ENCODE measurements at places on chromosomes 1 and 21.

GRCh38 chr21:41048623-41049022 is 119.3 kb upstream of the BACE2 start:
- H3K4me1 ChIP-seq = no peaks in the 10 kb centered on the region
- no peaks in the 10 kb centered on the region for H3K36me3 ChIP-seq
- no peak for DNase-seq
- H3K27me3 ChIP-seq = peaks cover 2% of the 10 kb centered on the region

- no peak overlapping the region for H3K4me3 ChIP-seq
- H3K4me1 ChIP-seq = peaks cover 50% of the 10 kb centered on the region
- peaks cover 4% of the 10 kb centered on the region for H3K36me3 ChIP-seq
- no peaks in the 10 kb centered on the region for H3K27me3 ChIP-seq
Measured at GRCh38 chr21:25963181-25963580, 207.4 kb downstream of the APP start.

- peaks cover 10% of the 10 kb centered on the region for H3K27me3 ChIP-seq
- no peaks in the 10 kb centered on the region for H3K4me1 ChIP-seq
- DNase-seq = no peak
- H3K4me3 ChIP-seq = no peak overlapping the region
Measured at GRCh38 chr1:77382366-77382765, 100.5 kb downstream of the AK5 start.

- no peaks in the 10 kb centered on the region for H3K36me3 ChIP-seq
- no peak overlapping the region for H3K27ac ChIP-seq
- H3K4me3 ChIP-seq = no peak overlapping the region
- H3K27me3 ChIP-seq = no peaks in the 10 kb centered on the region
- no peak for DNase-seq
Measured at GRCh38 chr1:189357317-189357716, 1120.3 kb downstream of the BRINP3 start.
